ENCODE measurements at places on chromosomes 6 and 20. TPM values are rescaled to one million over a fixed set of nuclear protein-coding genes. Genes with fewer than 3 reads are reported as not detected.

DNA sequence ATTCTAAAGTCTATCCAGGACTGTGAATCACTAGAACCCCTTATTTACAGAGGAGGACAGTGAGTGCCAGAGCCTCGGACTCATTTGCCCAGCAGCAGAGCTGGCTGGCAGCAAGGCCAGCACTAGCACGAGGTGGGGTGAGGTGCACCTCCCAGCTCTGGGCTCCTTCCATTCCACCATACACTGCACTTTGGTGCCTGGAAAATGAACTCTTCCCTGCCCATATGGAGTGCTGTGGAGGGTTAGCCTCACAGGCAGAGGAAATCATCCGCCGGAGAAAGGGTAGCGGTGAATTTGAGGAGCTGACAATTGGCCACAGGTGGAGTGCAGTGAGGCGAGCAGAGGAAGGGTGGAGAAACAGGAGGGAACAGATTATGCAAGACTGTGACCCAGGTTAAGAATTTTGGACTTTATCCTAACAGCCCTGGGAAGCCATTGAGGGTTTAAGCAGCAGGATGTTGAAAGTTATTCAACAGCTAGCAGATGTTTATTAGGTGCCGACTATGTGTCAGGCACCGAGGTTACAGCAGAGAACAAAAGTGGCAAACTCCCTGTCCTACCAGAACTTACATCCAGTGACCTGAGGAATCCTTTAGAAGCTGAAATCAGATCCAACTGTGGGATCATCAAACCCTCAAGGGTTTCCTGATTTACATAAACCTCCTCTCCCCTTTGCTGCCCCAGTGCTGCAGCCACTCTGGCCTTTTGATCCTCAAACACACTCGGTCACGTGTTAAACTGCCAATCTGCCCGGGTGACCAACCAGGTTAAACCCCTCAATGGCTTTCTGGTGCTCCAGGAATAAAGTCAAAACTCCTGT is 6.2 kb downstream of the TRIM26 start:
- DNase-seq, result no peak

GRCh38 chr20:48826883-48827771 is 672 bp downstream of the PREX1 start:
- no peak for DNase-seq

GRCh38 chr6:79168695-79168980 is 65.8 kb downstream of the HMGN3 start:
- no peak for DNase-seq

Gene UBE2C
- total RNA-seq, result 1.2 TPM

Gene ANKRD6
- total RNA-seq, result 8.4 TPM

GRCh38 chr6:167027772-167028171 is 28.6 kb downstream of the CEP43 start:
- DNase-seq, result no peak

DNA sequence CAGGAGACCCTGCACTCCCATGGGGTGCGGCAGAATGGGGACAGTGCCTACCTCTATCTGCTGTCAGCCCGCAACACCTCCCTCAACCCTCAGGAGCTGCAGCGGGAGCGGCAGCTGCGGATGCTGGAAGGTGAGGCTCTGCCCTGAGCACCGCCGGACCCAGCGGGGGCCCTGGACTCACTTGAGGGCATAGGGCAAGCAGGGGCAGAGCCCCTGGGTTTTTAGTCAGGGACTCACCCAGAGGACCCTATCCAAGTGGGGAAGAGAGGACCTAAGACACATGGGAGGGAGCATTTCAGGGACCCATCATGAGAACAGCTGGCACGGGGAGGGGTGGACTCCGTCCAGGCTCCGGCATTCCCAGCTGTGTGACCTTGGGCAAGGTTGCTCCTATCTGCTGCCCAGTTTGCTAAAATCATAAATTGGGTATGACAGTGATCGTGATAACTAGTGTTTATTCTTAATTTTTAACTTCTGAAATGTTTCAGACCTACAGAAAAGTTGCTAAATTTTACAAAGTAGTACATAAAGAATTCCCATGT is 9.8 kb downstream of the RBCK1 start:
- DNase-seq, result no peak

DNA sequence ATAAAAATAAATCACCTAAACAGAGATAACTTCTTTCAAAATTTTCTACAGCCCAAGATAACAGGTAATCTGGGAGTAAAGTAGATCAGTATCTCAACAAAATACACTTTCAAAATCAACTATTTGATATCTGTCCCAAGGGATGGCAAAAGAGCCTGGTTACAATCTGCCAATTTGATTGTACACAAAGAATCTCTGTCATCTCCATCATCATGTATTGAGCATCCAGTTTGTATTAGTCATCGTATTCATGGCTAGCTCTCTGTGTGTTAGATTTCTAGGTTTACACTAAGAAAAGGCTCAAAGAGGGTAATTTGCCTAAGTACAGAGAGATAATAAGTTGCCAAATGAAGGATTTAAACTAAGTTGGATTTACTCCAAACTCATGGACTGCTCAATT is 329.0 kb upstream of the NRSN1 start:
- no peak for DNase-seq

Gene AGER
- total RNA-seq, result 42.6 TPM

GRCh38 chr6:110329714-110330436 is 28.3 kb downstream of the METTL24 start:
- DNase-seq, result no peak

Gene OLIG3
- total RNA-seq, result not detected

DNA sequence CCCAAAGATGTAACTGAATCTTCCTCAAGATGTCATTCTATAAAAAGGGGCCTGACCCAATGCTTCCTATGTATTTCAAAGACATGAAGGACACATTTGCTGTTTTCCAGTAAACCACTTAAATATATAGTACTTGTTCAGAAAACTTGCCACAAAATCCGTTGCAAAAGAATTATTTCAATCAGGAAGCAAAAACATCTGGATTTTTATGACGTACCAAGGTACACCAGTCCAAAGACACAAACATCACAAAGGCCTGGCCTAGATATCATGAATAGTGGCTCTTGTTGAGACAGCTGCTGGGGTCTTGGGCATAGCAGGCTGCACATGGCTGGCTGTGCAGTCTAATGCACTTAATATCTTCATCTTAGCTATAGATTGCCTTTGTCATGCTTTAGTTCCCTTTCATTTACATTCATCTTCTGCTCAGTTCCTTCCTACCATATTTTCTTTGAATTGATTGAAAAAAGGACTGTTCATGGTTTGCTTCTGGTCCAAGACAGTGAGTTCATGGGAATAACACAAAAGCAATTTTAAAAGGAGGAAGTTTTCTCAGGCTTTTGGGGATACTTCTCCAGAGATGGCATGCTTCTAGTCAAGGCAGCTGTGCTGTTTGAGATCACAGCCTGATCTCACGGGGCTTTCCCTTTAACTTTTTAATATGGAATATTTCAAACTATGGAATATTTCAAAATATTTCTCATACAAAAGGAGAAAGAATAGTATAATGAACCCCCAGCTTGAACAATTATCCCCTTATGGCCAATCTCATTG is 44.5 kb downstream of the MYLIP start:
- DNase-seq, result no peak

Gene PAX1
- total RNA-seq, result not detected

DNA sequence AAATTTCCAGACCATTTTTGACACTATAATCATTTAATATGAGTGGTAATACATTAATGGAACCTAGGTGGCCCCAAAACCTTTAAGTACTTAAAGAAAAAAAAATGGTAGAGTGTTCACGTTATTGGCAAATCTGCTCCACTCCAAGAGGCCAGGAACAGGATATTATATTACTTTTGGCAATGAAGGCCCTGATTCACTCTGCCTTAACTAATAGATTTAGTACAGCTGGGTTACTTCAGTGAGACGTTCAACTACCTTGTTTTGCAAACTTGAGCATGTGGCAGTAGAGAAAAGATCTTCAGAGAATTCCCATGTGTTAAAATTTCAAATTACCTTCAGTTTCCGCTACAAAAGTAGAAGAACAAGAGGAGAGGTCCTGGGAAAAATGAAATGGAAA is 12.8 kb downstream of the ADNP start:
- DNase-seq, result no peak

Gene DSP
- not detected for total RNA-seq

Gene DLK2
- total RNA-seq, result 1.3 TPM

- no peak for DNase-seq
These were observed 4.0 kb upstream of the ACSS1 start for GRCh38 chr20:25061821-25062530.

Gene CHRNA4
- total RNA-seq, result not detected

- no peak for DNase-seq
These were observed 61.6 kb downstream of the SRC start for GRCh38 chr20:37407573-37408002.

- DNase-seq, result no peak
These were observed 50.5 kb upstream of the LTV1 start for GRCh38 chr6:143792402-143793279.

- peak; percentile 91 for DNase-seq
These were observed at the start of gene TFEB for GRCh38 chr6:41735427-41736185. TFEB (minus strand) TSS chr6:41735608; CDS start chr6:41691213, 44,395 bp downstream.

DNA sequence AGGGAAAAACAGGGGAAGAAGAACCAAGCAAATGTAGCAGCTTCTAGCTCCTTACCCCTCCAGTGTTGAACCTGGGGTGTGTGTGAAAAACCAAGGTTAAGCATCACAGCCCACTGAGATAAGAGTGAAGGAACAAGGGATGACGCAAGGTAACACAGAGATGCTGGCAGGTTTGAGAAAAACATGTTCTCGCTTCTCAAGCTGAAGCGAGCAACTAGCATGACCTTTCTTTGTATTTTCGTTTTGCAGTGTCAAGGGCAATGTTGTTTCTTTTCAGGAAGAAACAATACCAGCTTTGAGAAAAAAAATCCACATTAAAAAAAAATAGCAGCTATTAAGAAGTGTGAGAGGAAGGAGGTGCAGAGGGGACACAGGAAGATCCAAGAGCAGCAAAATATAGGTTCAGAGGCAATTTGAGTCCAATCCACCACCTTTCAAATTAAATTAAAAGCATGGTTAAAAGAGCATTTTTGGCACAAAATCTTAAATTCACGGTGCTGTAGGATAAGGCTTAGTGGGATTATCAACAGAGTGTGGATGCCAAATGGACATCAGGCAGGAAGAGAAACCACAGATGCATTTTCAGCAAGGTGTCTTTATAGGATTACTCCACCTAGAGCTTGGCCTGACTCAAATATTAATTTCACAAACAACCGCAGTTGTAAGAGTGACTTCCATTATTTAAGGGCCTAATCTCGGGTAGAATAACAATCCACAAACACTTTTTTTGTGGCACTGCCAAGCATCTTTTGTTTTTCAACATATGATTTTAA is 70.9 kb downstream of the SYNE1 start:
- DNase-seq, result no peak

GRCh38 chr20:62235001-62235776 is 3.1 kb upstream of the OSBPL2 start:
- no peak for DNase-seq

Gene CFB
- total RNA-seq, result 1.3 TPM

GRCh38 chr20:25179439-25180089 is 15.9 kb upstream of the ENTPD6 start:
- no peak for DNase-seq

- no peak for DNase-seq
These were observed 1.3 kb downstream of the CDYL start for GRCh38 chr6:4777394-4777935.

- no peak for DNase-seq
These were observed 196.5 kb upstream of the IRAK1BP1 start for GRCh38 chr6:78670802-78671201.

- no peak for DNase-seq
These were observed 232.5 kb downstream of the HDGFL1 start for GRCh38 chr6:22801831-22802230.

- DNase-seq, result no peak
These were observed 739.7 kb upstream of the POU3F2 start for GRCh38 chr6:98094696-98095095.

Gene LBP
- not detected for total RNA-seq

Measured in T-cell (primary cell).